ENCODE measurements at places on chromosomes 2 and 18.

DNA sequence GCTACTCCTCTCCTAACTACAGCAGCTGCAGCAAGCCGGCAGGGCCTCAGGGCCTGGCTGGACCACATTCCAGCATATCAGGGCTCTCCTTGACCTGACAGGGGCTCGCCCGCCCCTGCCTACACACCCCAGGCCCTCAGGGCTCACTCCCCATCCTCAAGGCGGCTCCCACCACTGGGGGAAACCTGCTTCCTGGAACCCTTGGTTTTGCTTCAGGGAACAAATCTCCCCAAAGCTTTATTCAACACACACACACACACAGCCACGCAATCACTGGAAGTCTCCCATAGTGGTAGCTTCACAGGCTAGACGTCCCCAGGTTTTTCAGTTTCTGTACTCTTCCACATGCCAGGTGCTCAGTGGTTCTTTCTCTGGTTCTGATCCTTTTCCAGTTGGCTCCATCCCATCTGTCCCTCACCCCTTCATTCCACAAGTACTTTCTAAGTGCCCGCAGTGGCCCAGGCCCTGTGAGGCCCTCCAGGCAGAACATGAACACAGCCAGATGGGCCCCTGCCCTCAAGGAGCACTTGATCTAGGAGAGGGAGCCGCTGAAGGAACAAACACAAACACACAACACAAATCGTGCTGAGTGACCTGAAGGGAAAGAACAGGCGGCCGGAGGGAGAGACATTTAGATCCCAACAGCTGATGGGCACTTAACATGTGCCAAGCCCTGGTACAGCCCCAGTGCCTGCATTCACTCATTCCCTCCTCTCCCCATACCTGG lies 51.1 kb downstream of the TNS1 start:
- DNase-seq, result no peak

GRCh38 chr2:109216332-109216731 lies 87.3 kb downstream of the SH3RF3 start:
- no peak for DNase-seq

DNA sequence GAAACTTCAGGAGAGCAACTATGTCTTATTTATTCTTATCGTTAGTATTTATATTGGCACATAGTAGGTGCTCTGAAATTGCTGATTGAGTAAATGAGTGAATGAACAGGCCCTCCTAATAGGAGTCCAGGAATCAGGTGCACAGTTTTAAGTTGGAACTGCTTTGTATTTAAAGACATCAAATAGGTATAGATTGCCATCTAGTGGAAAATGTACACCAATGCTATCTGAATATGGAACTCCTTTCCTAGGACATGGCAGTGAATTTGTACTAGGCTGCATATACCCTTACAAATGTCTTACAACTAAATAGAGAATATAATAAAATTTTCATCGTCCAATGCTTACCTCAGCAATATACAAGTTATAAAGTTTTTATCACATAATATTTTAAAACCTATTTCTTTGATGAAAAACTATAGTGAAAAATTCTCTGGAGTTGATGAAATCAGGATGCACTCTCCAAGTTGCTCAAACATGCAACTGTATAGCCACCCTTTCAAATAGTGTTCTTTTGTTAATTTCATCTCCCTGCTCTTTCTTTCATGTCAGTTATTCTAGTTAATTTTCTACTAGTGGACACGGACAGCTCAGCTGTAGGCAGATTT lies 318.9 kb upstream of the SYT4 start:
- DNase-seq, result no peak

DNA sequence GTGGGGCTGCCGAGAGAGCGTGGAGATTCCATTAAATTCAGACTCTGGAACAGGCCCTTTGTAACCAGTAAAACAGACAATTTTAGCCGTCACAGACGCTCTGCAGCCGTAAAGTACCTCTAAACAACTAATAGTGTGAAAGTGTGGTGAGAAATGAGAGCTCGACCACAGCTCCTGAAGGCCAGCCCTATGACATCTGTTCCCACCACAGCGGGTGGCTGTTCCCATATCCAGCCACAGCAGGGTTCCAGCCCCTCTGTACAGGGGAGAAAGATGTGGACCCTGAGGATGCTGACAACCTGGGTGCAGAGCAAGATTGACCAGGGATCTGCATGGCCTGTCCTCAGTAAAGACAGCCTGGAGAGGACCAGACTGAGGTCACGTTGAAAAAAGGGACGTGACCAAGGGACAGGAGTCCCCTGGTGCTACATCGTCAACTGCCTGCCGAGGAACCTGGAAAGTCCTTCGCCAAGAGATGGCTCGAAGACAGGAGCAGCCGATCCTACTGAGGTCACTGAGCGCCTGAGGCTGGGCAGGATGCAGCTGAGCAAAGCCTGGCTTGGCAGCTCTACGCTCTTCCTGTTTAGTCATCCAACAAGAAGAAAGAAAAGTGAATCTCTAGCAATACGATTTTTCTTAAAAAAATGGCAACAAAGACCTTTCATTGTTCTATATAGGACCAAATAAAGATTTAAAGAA lies 831.7 kb downstream of the RNF144A start:
- no peak for DNase-seq
